ENCODE measurements at places on chromosomes 16 and 17. TPM values are rescaled to one million over a fixed set of nuclear protein-coding genes. Genes with fewer than 3 reads are reported as not detected.

ANKFN1 gene
- total RNA-seq = 8.0 TPM

- no peak for DNase-seq
Measured at GRCh38 chr16:56183266-56183665, 8.0 kb upstream of the GNAO1 start.

TMEM238L gene
- 4.1 TPM for total RNA-seq

- no peak for DNase-seq
Measured at GRCh38 chr17:67238991-67239390, 6.0 kb downstream of the HELZ start.

DNA sequence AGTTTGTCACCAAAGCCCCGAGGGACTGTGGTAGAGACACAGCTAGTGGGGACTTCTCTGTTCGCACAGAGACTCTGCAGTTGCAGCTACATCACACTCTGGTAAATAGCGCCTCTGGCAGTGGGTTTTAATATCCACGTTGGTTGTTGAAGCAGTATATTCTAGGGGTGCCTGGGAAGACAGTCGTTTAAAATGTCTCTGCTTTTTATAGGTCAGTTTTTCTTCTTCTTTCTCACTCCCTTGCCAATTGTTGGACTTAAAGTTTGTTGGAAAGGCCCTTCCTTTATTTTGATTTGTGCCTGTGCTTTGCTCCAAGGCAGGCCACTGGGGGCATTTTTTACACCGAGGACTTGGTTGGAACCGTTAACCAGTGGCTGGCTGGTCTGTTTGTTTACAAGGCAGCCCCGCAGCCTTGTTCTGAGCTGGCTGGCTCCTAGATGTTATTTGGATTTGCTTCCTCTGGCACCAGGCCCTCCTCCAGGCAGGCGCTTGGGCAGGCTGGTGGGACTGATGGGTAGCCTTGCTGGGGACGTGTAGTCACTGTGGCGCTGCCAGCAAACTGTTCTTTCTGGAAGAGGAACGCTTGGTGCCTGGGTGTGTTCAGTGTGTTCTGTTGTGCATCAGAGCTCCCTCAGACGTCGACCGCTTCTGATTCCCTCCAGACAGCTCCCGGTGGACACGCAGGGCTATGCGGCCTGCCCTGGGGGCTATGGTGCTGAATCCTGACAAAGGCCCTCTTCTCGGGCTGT lies 218.2 kb upstream of the CHMP6 start:
- no peak for DNase-seq

- no peak for DNase-seq
Measured at GRCh38 chr16:48246066-48246465, 1.3 kb downstream of the ABCC11 start.

DNA sequence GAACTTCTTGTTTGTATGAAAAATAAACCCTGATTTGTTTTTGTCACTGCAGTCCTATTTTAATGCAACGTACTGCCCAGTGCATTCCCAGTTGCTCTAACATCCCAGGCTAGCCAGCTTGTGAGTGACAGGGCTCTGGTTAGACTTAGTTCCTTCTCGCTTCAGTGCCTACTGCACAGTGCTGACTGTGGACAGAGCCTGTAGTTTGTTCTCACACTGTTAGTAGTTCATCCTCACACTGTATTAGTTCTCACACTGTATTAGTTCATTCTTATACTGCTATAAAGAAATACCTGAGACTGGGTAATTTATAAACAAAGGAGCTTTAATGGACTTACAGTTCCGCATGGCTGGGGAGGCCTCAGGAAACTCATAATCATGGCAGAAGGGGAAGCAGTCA lies 116.6 kb upstream of the SALL1 start:
- DNase-seq = no peak

PRRT2 gene
- 7.9 TPM for total RNA-seq

GRCh38 chr17:77439189-77440018 lies 298.6 kb downstream of the SEC14L1 start:
- no peak for DNase-seq

TNFSF13 gene
- total RNA-seq = 3.8 TPM

- no peak for DNase-seq
Measured at GRCh38 chr16:66639091-66639885, 34.8 kb downstream of the CMTM3 start.

DNA sequence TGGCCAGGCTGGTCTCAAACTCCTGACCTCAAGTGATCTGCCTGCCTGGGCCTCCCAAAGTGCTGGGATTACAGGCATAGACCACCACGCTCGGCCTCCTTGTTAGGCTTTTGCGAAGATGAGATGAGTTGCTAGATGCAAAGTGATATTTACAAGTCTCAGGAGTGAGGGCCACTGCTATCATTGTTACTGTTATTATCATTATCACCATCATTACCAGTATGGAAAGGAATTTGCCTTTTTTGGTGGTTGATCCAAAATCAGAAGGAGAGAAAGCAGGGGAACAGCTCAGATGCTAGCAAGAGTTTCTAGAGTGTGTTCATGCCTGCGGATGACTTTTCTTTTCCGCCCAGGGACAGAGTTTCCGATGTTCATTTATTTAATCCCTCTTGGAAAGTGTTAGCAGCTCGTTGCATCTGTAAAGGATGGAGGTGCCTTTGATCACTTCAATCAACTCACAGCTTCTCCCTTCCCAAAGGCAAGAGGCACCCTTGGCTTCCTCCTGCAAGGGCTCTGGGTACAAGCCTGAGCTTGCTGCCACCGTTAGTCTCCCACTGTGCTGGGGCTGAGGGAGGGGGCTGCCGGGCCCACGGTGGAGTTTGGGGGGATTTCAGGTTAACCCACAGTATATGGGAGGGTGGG lies 21.6 kb downstream of the ITPRIPL2 start:
- no peak for DNase-seq

DNA sequence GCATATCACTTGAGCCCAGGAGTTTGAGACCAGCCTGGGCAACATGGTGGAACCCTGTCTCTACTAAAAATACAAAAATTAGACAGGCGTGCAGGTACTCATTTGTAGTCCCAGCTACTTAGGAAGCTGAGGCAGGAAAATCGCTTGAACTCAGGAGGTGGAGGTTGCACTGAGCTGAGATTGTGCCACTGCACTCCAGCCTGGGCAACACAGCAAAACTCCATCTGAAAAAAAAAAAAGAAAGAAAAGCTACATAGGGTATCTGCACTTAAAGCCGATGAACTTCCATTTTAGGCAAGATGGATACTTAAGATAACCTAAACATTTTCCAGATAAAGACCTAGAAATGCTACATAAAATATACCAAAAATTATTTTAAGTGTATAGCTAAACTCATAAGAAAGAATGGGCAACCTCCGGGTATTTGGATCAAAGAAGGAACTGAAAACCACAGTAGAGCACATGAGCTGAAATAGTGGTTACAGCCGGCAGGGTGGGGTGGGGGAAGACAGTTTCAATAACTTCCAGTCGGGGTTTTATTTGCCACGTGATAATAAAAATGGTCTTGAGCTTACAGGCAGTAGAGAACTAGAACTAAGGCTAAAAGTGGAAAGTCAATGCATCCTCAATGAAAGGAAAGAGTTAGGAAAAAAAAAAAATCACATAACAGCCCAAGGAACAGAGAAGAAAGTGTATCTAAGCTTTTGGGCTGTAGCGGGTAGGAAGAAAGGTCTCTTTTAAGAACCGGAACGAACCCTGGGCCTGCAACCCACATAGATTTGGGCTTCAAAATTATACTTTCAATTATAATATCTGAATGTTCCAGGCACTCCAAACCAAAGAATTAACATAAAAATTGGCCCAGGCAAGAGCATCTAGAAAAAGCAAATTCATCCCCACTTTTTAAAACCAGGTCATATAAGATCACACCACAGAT lies 53.1 kb downstream of the CFDP1 start:
- DNase-seq = no peak

DNA sequence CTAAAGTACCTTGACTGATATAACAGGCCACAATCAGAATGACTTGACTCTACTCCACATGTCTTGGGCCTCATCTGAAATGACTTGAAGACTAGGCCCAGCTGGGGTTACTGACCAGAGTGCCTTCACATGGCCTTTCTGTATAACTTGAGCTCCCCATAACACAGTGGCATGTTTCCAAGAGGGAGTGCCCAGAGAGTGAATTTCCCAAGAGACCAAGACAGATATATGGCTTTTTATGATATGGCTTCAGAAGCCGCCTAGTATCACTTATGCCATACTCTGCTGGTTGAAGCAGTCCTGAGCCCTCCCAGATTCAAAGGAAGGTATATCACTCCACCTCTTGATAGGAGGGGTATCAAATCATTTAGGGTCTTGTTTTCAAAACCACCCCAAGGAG lies 357.5 kb upstream of the EEF2KMT start:
- DNase-seq = no peak

GRCh38 chr17:57898487-57899311 lies 48.9 kb upstream of the MRPS23 start:
- no peak for DNase-seq

GRCh38 chr16:31480851-31481536 lies 1.9 kb upstream of the SLC5A2 start:
- no peak for DNase-seq

ALDOC gene
- 9.6 TPM for total RNA-seq

- DNase-seq = no peak
Measured at GRCh38 chr17:4513113-4514032, 14.7 kb downstream of the SPNS2 start.

DNA sequence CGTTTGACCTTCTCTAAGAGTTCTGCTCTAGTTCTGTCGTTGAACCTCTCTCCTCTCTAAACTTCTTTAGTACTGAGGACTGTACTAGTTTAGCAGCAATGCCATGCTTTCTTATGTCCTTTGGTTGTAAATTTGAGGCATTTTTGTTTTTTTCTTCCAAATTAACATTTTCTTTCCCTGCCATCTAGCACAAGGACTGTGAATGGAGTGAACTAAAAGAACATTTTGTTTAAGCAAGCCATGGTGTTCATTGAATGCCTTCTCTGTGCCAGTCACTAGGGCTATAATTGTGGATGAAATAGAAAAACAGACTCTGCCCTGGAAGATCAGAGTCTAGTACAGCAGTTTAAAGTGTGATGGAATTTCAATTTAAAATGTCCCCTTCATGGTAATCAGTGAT lies 137.9 kb downstream of the FTO start:
- DNase-seq = no peak

NKD1 gene
- 6.2 TPM for total RNA-seq

- DNase-seq = no peak
Measured at GRCh38 chr16:68093816-68094613, 8.8 kb downstream of the NFATC3 start.

KRTAP1-5 gene
- total RNA-seq = not detected

DRC3 gene
- 3.6 TPM for total RNA-seq

DNA sequence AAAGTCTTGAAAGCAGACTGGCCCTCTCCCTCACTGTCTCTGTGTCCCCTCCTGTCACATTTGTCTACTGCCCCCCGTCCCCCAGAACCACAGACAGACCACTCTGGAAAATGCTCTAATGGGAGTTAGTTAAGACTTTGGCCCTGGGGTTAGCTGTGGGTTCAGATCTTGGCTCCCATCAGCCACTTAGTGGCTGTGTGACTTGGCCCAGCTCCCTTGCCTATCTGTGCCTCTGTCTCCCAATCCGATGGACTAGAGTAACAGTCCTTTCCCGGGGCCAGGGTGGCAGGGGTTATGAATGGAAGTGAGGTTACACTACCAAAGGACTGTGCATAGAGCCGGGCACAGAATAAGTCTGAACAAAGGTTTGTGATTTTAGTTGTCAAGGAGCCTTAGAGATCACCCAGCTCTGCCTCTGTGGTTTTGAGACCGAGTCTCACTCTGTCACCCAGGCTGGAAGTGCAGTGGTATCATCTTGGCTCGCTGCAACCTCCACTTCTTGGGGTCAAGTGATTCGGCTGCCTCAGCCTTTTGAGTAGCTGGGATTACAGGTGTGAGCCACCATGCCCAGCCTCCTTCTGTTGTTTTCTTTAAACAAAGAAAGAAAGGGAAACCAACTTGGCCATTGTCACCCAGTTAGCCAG lies 23.7 kb downstream of the PPL start:
- no peak for DNase-seq

GRCh38 chr17:80220054-80220735 lies at the start of the genes SGSH and SLC26A11:
TSS of gene SGSH (minus strand) at chr17:80220333. CDS start at chr17:80220313, 20 bp downstream.
TSS of gene SLC26A11 (plus strand) at chr17:80220427. CDS start at chr17:80221561, 1,134 bp downstream.
- DNase-seq = peak; percentile 32
